ENCODE measurements at places on chromosomes 12 and 14.

- peak; percentile 24 for DNase-seq
Observed at GRCh38 chr12:92943482-92944250, 14.6 kb upstream of the EEA1 start.

DNA sequence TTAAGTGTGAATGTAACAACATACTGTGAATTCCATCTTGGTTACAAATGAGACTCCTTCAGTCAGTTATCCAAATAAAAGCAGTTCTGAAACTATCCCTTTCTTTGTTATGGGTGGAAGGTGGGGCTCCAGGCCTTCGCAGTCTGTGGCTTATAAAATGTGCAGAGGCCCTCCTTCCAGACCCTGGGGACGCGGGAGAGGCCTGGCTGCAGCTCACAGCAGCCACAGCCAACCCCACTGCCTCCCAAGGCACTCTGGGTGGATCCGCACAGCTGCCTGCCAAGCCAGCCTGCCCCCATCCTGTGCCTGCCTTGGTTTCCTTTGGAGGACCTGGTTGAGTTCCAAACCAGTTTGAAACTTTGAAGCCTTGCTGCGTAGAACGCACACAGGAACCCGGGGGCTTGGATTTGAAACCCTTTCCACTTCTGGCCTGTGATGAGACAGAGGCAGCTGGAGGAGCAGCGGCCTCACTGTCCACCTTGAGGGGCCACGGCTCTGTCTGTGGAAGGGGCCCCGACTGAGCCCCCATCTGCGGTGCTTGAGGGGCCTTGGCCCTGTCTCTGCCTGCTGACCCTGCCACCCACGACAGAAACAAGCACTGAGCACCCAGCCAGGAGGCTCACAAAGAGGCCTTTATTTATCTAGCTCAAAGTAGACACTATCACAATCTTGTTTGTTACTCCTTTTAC, 30.4 kb downstream of the CCNK start:
- DNase-seq = no peak

DNA sequence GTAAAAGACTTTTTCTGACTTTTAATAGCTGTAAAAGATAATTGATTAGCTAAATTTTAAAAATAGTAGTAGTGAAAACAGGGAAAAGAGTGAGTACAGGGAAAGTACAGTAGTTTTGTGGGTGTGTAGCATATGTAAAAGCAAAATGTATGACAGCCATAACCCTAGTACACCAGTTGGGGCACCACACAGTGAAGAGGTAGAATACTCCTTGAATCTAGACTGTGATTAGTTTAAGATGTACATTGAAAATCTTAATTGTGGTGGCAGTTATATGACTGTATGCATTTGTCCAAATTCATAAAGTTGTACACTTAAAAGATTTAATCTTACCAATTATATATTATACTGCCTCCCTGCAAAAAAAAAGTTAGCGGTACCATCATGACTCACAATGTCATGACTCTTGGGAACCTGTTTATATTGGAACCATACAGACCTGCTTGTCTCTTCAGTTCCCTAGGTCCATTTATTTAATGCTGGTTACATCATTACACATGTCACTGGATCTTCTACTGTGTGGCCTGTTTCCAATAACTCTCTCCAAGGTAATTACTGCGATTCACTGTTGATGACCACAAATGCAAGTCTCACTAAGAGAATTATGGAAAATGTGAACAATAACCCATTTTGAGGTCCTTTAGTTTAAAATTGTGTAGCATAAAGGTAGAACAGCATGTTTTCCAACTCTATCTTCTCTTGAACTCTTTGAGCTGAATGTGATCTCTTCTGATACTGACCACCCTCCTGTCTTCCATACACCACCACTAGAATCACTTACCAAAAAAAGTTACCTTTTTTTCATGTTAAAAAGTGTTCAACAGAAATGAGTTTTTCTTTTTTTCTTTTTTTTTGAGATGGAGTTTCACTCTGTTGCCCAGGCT, 264.2 kb upstream of the AMIGO2 start:
- DNase-seq = no peak

GRCh38 chr12:120775862-120776552, 50.4 kb downstream of the ACADS start:
- DNase-seq = no peak

GRCh38 chr14:90424686-90425372, 28.0 kb downstream of the CALM1 start:
- DNase-seq = no peak

- DNase-seq = peak; percentile 36
Observed at GRCh38 chr12:32139064-32139421, 32.4 kb downstream of the BICD1 start.

DNA sequence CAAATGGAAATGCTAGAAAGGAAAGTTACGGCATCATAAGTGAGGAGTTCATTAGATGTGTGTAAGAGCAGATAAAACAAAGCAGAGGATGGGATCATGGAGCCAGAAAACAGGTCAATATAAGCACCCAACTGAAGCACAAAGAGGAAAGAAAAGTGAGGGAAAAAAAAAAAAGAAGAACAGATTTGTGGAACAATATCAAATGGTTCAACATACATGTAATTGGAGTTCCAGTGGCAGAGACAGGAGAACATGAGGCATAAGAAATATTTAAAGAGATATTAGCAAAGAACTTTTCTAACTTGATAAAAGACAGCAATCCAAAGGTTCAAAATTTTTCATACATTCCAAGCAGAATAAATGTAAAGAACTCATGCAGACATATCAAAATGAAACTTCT, 54.1 kb downstream of the SPTSSA start:
- no peak for DNase-seq

DNA sequence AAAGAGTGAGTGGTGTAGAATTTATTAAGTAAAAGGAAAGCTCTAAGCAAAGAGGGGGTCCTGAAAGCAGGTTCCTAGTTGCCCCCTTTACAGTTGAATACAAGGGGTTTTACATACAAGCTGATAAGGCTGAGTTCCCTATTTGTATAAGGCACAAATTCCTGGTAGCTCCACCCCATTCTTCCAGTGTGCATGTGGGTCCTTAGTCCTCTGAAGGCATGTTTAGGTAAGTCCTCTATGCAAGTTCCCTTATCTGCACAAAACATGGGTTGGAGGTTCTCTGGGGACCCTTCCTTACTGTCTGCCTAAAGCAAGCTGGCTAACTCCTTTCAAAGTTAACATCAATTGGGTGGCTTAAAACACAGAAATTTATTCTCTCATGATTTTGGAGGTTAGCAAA, 2.9 kb upstream of the FAR2 start:
- DNase-seq = no peak

DNA sequence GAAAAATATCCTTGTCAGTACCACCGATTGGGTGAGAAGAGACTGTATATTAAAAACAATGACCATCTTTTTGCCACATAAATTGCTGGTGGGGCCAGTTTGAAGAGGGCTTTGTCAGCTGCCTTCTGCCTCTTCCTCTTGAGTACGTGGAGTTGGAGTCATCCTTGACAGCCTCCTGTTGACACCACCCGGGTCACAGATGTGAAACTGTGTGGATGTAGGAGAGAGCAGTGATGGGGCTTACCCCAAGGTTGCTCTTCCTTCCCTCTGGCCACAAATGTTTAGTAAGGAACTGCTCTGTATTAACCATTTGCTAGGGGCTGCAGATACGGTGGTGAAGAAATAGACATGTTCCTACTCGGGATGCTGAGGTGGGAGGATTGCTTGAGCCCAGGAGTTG, 12.2 kb downstream of the PTPN11 start:
- DNase-seq = no peak

GRCh38 chr14:59582161-59582560, 5.5 kb upstream of the CCDC175 start:
- DNase-seq = peak; percentile 16

DNA sequence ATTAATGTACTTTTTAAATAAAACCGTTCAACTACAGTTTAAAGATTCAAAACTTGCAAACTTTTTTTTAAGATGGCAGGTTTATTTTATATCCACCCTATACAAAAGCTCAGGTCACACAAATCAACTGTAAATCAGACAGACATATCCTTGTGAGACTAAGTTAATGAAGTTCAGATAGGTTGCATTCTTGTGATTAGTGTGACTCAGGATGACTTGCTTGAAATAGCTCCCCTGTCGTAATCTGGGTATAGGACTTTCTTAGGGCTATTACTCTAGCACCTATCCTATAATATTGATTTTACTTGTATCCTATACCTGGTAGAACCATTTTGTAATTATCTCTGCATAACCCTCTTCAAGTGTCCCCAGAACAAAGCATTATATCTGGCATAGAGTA, 9.5 kb upstream of the PRKD1 start:
- DNase-seq = no peak

GRCh38 chr12:124898200-124898922, 16.1 kb downstream of the UBC start:
- DNase-seq = peak; percentile 18

- no peak for DNase-seq
Observed at GRCh38 chr12:31600252-31600651, 9.3 kb upstream of the DENND5B start.

DNA sequence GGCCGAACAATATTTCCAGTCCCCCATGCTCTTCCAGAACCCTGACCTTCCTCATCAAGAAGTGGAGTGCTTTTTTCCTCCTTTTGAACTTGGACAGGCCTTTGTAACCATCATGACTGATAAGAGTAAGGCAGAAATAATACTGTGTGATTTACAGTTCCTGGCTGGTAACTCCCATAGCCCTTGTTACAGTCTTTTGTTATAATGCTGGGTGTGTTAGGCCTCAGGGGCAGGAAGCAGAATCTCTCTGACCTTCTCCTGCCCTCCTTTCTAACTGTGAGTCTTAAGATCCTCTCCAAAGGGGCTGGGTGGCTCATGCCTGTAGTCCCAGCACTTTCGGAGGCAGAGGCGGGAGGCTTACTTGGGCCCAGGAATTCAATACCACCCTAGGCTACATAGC, 59.5 kb downstream of the BCAT1 start:
- DNase-seq = no peak

DNA sequence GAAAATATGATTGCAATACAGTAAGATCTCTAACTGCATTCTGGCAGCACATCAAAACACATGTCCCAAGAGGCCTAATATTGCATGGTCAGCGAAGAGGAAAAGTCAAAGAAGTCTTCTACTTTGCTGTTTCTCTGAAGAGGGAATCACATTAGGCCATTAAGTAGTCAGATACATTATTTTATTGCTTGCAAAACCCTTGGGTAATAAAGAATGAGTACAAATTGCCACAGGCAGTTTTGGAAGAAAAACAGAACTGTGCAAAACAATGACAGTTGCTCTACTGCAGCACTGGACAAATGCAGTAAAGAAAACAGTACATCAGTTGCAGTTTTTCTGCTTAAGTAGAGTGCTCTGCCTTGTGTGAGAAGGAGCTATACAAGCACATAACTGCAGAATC, 211.9 kb downstream of the MED13L start:
- DNase-seq = peak; percentile 20

GRCh38 chr14:74350211-74350927, 2.1 kb downstream of the VRTN start:
- no peak for DNase-seq

- no peak for DNase-seq
Observed at GRCh38 chr12:92665496-92665895, 37.3 kb upstream of the PLEKHG7 start.

GRCh38 chr12:7016958-7017571, 1.2 kb downstream of the LPCAT3 start:
- no peak for DNase-seq

DNA sequence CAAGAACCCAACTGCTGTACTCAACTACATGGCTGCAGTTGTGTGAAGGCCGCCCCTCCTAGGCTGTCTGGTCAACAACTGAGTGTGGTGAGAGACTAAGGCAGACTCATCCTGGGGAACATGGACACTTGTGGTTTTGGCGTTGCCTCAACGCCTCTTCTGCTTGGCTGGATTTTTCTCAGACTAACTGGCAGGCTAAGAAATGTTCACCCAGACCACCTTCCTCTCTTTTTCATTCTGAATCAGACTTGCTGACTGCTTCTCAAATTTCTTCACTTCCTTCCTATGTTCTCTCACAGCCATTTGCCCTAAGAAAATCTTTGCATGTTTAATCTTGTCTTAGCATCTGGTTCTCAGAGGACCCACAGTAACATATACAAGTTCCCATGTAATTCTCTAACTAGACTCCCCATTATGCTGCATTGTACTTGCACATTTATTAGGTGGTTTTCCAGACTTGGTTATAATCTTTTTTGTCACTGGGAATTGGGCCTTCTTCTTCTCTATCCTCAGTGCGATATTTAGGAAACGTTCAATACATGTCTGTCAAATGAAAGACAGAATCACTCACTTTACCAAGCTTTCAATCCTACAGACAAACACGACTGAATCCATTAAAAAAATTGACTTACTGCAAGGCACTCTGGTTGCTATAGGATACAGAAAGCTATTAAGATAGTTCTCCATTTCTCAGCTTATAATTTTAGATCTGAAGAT, 327.6 kb downstream of the CCER1 start:
- DNase-seq = peak; percentile 51

- DNase-seq = no peak
Observed at GRCh38 chr12:5997260-5997659, 52.2 kb upstream of the ANO2 start.

- no peak for DNase-seq
Observed at GRCh38 chr14:21912367-21912766, 238.7 kb upstream of the OR4E1 start.

- DNase-seq = no peak
Observed at GRCh38 chr12:57661376-57661775, 28.4 kb upstream of the B4GALNT1 start.
